ENCODE measurements at places on chromosomes 12 and 14. TPM values are rescaled to one million over a fixed set of nuclear protein-coding genes. Genes with fewer than 3 reads are reported as not detected.

The IL31 gene
- total RNA-seq = 5.1 TPM

The KIF26A gene
- total RNA-seq = 0.20 TPM

The CPSF2 gene
- 134 TPM for total RNA-seq

The PTPRR gene
- total RNA-seq = not detected

The TCL1B gene
- not detected for total RNA-seq

The RAD9B gene
- 0.74 TPM for total RNA-seq

The CACNA1C gene
- total RNA-seq = 0.04 TPM

The BICDL1 gene
- total RNA-seq = 106 TPM

The KRT5 gene
- total RNA-seq = not detected

The CARMIL3 gene
- total RNA-seq = 1.2 TPM

The SH2B3 gene
- 46.8 TPM for total RNA-seq

The RTN1 gene
- not detected for total RNA-seq

The SMCO2 gene
- not detected for total RNA-seq

The PUS1 gene
- total RNA-seq = 107 TPM
